ENCODE measurements at places on chromosomes 1 and 21. TPM values are rescaled to one million over a fixed set of nuclear protein-coding genes. Genes with fewer than 3 reads are reported as not detected.
A peak's percentile ranks its signal among the peaks of the same experiment; 100 is the strongest.

The TFAP2E gene
- not detected for polyA plus RNA-seq

The VANGL2 gene
- polyA plus RNA-seq, result 8.9 TPM

- no peak for DNase-seq
Observed at GRCh38 chr1:1432274-1432950, 3.1 kb upstream of the VWA1 start.

DNA sequence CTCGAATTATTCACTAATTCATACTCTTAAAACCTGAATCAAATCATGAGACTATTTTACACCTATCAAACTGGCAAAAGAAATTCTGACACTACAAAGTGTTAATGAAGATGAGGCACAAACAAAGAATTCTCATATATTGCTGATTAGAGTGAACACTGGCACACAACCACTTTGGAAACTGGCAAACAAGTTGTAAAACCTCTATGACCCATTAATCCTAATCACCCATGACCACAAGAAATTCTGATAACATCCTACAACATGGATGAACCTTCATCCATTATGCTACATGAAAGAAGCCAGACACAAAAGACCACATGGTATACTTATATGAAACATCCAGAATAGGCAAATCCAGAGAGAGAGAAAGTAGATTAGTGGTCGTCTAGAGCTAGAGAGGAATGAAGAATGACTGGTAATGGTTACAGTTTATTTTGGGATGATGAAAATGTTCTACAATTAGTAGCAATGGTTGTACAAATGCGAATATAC is 8.5 kb downstream of the GPBP1L1 start:
- DNase-seq, result no peak

DNA sequence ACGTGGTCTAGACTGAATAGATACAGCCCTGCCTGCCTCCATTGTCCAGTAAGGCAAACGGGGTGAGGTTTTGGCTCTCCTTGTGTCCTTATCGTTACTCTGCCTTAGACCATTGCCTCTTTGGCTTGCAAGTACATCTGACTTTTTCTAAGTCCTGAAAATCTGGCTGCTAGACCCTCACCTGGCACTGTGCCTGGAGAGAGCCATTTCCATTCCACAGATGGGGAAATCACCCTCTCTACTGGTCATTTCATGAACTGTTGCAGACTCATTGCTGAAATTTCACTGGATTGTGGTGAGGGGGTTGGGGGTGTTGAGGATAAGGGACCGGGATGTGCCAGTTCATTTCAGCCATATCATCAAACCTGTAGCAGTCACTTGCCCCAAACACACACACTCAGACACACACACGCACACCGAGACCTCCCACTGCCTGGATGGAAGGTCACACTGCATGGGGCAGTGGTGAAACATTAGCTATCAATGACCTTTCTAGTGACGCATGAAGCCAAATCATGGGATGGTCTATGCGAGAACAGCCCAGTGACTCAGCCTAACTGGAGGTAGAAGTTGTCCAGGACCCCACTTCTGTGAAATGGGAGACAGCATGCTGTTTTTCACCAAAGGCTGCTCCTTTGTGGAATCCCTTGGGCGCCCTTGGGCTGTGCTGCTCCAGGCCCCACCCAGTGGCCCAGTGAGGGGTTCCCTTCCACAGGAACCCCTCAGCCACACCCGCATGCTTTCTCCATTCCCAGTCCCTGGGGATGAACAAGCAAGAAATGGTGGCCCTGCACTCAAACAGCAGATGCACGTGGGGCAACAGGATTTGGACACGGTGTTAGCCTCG is 34.9 kb upstream of the VASH2 start:
- peak; percentile 79 for DNase-seq

- DNase-seq, result no peak
Observed at GRCh38 chr1:190858140-190858539, 380.5 kb upstream of the BRINP3 start.
